ENCODE measurements at places on chromosomes 4 and X.

- DNase-seq: no peak
Measured at GRCh38 chr4:59161249-59161648, 2038.9 kb upstream of the ADGRL3 start.

DNA sequence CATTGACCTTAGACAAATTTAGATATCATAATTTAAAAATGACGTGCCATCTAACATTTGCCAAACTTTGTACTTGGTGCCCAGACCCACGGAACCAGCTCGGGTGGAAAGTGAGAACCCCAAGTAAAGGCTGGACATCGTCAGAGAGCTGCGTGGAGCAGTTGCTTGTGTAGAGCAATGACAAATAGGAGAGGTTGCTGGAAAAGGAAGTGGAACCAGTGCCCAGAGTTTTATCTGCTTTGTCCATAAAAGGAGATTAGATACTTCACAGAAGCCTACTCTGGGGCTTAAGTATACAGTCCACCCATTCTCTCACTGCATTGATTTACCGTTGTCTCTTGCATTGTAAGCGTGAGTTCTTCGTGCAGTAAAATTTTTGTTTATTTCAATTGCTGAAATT, 5.4 kb upstream of the TBC1D1 start:
- no peak for DNase-seq

GRCh38 chr4:1179089-1179441, 6.7 kb upstream of the SPON2 start:
- DNase-seq: no peak

DNA sequence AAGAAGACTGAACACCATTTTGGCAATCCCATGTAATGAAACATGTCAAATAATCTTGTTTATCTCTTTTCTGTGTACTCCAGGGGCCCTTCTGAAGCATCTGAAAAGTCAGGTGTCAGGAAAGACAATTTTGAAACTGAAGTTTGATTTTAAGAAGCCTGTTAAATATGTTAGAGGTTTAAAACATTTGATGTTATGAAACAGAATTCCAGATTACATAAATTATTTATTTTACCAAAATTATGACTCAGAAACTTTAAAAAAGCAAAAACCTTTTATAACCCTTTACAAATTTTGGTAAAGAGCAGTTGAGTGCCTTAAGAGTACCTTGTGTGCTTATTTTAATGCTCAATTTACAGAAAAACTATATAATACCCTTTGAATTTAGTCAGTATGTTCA, 130.8 kb downstream of the PAPSS1 start:
- no peak for DNase-seq

DNA sequence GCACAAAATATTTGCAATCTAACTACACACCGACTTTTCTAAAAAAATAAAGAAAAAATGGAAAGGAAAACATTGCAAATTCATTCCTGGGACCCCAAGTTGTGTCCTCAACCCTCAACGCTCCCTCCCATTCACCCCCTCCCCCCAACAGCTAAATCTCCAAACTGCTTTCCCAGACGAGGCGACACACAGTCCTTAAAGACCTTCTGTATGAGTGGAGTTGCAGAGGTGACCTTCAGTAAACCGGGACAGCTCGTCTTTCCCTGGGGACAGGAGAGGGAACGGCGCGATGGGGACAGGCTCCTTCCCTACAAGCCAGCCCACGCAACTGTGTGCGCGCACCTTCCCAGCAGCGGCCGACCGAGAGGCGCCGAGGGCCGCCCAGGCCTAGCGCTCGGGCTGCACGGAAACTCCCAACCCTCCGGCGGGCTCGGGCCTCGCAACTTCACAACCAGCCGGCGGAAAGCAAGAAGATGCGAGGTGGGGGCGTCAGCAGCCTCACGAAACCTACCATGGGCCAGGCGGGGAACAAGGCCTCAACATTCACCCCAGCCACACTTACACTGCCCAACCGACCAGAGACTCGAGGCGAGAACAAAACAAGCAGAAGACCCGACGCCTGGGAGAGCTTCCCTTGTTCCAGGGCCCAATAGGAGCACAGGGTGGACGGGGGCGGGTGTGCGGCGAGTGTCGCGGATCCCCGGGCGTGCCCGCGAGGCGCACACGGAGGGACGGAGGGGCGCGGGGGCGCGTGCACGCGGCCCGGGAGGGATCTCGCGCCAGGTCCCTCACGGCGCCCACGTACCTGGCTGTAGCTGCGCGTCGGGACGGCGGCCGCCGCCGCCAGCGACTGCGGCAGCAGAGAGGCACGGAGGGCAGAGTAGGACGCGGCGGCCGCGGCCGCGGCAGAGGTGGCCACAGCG, 763 bp downstream of the GRSF1 start:
- DNase-seq: peak; percentile 71

GRCh38 chrX:41789374-41789773, 65.4 kb downstream of the GPR82 start:
- no peak for DNase-seq

DNA sequence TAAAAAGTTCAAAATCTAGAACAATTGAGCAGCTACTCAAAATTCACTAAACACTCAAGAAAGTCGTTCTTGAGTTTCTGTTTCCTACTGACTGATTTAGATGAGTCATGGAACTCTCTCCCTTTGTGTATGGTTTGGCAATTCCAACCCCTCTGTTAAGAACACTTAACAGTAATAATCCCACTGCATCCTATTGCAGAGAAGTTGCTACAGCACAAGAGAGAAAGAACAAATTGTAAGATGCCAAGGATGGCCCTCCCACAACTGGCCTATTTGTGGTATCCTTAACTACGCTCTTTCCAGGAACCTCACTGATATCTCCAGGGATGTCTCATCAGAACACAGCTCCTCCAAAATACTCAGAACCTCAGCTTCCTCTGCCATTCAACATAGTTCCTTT, 701.8 kb upstream of the TENM3 start:
- DNase-seq: no peak

DNA sequence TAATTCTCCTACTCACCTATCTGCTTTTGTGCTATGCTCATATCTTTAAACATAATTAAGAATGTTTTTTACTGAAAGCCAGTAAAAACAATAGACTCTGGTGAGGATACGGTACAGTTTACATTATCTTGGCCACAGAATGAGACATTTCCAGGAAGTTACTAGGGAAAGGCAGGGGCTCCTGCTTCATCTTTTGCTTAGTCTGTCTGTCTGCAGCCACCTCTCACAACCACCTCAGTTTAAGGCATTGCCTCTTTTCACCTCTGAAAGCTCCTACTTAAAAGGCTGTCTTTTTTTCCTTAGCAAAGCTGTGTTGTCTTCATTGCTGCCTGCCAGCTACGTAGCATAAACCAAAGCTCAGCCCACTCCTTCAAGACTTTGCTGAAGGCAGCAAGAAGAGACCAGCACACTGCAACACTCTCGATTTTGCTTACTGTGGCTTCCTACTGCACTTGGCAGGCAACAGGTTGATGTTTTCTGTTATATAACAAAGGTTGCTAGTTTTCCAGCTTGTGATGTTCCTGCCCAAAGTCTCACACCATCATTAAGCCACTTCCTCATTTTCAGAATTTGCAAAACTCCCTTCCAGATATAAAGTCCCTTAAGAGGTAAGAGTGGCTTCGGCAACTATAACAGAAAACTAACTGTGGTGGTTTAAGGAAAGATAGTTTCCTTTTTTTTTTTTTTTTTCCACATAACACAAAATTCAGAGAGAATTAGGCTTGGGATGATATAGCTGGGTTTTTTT, 432.9 kb downstream of the GRXCR1 start:
- no peak for DNase-seq
